ENCODE measurements at places on chromosomes 2 and 18.

GRCh38 chr2:160305081-160305750 lies 105.1 kb upstream of the ITGB6 start:
- DNase-seq, result no peak

- DNase-seq, result no peak
These were observed 51.8 kb upstream of the NPAS2 start for GRCh38 chr2:100767810-100768806.

DNA sequence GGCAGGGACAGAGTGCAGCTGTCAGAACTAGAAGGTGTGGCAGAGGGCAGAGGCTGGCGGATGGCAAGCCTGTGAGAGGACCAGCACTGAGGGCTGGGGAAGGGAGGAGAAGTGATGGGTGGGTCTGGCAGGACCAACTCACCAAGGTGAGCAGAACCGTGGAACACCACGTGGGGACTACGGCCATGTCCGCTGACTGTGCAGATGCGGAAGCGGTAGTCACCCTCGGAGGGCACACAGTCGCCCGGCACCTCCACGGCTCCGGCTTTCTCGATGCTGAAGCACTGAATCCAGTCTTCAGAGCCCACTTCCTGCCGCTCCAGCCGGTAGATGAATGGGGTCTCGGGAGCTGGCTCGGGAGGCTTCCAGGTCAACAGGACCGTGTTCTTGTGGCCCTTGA lies 4.2 kb downstream of the OBSL1 start:
- no peak for DNase-seq

DNA sequence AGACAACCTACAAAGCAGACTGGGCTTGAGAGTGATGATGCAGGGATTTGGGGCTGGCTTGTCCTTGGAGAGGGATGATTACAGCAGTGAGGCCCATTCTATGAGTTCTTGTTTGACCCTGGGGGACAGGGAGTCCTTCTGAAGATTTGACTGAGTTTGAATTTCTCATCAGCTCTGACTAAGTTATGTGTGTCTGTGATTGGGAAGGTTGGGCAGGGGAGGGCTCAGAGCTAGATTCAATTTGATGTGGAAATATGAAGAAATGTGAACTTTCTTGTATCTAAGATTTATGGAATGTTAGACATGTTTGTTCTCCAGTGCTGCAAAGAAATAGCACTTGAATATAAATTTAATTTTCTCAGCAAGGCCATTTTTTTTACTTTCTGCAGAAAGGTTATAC lies 19.9 kb upstream of the IL1R2 start:
- no peak for DNase-seq

GRCh38 chr18:23106575-23106974 lies 28.7 kb upstream of the CABLES1 start:
- no peak for DNase-seq

GRCh38 chr18:23689031-23689615 lies at the start of gene LAMA3:
Gene LAMA3, plus strand, starts transcription at chr18:23689453. Its CDS starts 231 bp downstream, at chr18:23689684.
- DNase-seq, result peak; percentile 76

- no peak for DNase-seq
These were observed 289.3 kb upstream of the RAB12 start for GRCh38 chr18:8319798-8320489.

DNA sequence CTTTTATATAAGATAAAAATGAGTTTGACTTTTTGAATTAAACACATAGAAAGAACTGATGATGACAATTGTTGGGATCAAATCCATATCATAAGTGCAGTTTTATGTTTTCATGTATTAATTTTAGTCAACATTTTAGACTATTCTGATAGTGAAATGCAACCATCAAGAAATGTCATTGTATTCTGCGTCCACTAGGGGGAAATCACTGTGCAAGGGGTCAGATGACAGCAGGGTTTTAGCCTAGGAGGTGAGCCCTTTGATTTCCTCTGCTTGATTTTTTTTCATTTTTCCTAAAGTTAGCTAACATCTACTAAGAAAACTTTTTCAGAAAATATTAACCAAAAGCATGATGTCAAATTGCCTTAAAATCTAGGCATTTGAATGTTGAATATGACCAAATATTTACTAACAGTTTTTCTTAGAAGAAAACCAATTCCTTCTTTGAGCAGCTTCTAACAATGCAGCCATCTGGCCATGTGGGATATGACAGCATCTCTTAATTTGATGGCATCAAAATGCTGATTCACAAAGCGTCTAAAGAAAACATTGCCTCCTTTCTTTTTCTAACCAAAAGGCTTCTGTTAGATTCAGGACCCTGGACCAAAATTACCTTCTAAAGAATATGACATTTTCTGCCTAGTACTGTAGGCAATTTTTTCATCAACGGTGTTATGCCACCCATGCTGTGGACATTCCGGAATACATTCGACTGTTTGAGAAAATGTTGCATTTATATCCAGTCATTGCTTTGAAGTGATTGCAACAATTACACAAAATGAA lies 141.5 kb downstream of the SPHKAP start:
- peak; percentile 37 for DNase-seq

- DNase-seq, result no peak
These were observed 51.5 kb downstream of the VIL1 start for GRCh38 chr2:218470448-218470847.

GRCh38 chr2:49755777-49756176 lies 601.5 kb upstream of the FSHR start:
- DNase-seq, result no peak

DNA sequence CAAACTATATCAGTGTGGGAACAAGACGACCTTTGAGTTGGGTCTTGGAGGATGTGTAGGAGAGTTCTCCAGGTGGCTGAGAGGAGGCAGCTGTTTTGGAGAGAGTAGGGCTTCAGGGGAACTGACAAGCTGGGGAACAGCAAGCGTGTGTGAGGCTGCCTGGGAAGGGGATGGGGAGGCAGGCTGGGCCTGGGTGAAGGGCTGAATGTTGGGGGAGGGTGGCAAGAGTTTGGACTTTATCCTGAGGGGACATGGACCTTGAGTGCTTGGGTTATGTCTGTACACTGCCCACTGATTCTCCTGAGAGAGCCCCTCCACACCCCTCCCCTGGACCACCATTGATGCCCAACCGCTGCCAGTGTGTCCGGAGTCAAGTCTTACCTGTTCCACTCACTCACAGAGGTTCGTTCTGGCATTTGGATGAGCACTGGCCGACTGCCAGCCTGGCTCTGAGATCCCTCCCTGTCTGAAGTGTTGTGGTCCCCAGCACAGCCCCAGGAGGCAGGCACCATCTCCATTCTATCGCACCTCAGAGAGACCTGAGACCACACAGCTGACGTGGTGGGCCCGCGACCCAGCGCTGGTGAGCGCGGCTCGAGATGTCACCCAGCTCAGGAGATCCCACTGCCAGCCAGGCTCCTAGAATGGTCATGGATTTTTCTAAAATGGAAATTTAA lies 59.5 kb downstream of the DCDC2C start:
- no peak for DNase-seq

DNA sequence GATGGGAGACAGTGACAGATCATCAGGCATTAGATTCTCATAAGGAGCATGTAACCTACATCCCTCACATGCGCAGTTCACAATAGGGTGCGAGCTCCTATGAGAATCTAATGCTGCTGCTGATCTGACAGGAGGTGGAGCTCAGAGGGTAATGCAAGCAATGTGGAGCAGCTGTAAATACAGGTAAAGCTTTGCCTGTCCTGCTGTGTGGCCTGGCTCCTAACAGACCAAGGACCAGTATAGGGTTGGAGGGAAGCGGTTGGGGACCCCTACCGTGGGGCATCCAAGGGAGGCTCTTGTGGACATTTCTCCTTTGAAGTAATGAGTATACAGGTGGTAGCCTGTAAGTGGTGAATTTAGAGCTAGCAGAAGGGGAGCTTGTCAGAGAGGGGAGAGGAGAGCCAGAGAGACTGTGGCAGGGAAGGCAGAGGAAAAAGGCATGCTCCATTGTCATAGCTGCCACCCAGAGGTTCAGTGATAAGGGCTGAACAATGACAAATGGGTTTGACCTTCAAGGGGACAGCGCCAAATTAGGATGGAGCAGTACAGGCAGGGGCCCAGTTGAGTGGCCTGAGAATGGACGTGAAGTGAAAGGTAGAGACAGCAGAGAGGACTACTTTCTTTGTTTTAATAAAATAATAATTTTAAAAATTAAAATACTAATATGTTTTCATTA lies 15.2 kb upstream of the TMBIM1 start:
- DNase-seq, result no peak

- no peak for DNase-seq
These were observed 48.4 kb upstream of the TBR1 start for GRCh38 chr2:161367675-161368074.

DNA sequence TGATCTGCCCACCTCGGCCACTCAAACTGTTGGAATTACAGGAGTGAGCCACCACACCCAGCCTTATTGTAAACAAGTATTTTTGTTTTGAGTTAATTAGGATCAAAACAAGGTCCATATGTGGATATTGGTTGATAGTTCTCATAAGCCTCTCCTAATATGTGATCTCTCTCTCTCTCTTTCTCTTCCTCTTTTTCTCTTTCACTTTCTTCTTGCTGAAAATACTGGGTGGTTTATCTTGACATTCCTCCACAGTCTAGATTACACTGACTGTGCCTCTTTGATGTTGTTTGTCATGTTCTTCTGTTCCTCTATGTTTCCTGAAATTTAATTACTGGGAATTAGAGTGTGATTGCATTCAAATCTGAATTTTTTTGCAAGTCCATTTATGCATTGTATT lies 547.5 kb upstream of the NRXN1 start:
- DNase-seq, result no peak

DNA sequence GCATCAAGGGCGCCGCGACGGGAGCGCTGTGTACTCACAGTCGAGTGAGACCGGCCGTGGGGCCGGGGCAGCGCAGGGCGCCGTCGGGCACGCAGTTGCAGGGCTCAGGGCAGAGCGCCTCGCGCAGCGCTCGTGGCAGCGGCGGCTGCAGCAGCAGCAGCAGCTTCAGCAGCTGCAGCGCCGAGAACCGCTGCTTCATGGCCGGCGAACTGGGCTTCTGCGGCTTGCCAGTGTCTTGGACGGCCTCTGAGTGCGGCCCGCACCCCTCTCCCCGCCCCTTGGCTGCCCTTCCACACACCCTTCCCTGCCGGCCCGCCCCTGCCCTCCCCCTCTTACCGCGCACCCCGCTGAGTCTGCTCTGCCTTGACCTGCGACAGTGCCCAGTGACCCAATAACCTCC lies at the start of gene LHCGR:
LHCGR (minus strand) TSS at position 252 of the 400 bp plus-strand sequence; CDS start at position 199, 53 bp downstream.
- DNase-seq, result peak; percentile 49

DNA sequence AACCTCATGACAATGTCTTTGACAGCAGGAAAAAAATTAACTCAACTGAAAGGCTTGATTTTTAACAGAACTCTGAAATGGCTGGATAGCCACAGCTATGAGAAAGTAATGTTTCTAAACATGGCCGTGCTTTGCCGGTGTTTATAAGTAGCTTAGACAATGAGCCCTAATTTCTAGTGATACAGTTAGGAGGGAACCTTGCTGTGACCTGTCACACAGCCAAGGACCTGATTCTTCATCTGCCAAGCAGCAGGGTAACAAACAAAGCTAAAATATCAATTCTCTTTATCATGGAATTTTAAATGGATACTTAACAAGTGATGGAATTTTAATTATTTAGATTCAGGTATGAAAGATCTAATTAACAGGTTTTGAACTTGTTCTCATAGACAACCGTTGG lies 24.3 kb upstream of the DYNC2LI1 start:
- no peak for DNase-seq

DNA sequence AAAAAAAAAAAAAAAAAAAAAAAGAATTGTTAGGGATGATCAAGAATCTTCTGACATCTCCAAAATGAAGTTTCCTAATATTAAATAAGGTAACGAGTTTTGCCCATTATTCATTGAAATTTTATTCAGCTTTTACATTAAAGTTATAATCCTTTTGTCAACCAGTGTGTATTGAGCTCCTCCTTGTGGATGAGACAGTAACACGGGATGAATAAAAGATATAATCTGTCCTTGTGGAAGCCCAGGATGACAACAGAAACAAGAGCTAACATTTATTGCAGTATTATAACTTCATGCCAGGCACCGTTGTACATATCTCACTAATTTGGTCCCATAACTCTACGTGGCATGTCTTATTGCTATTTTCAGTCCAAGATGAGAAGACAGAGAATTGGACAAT lies 33.4 kb upstream of the SERPINB7 start:
- DNase-seq, result no peak

GRCh38 chr2:33313039-33313438 lies 163.4 kb upstream of the RASGRP3 start:
- no peak for DNase-seq

- no peak for DNase-seq
These were observed 419.2 kb upstream of the CDH19 start for GRCh38 chr18:67023059-67023458.

GRCh38 chr2:199480966-199481365 lies 23.2 kb upstream of the SATB2 start:
- DNase-seq, result no peak

DNA sequence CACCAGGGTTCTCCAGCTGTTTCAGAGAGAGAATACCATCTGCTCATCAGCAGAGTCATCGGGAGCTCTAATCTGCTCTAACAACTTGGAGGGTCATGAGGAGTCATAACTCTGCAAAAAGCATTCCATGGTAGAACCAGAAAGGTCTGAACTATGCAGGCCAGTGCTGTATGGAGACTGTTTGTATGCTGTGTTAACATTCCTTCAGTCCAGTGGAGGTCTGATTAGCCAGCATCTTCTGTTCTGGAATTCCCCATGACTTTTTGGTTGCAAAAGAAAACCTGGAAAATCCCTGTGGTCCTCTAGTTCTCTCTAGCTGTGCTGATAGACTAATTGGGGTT lies 9.4 kb upstream of the ITGB6 start:
- DNase-seq, result no peak

DNA sequence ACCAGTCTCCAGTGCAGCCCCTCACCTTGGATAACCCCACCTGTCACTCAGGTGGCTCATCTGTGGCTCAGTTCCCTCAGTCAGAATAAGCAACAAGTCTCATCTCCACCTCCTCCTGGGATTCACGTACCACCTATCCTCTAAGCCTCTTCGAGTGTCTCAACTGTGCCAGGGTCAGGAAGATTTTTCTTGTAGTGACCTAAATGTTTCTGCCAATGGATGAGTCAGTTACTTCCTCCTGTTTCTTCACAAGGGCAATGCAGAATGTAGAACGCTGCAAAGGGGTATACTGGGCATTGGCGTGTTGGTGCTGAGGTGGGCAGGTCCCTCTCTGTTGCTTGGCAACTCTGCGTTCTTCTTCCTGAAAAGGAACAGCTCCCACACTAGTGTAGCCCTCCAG lies 213.3 kb upstream of the CXCR4 start:
- no peak for DNase-seq

All from brain (organoid and tissue), 16 donors.